Stimulated activated CD4-positive, alpha-beta T cell treated with anti-CD3 and anti-CD28 coated beads, TNF-alpha, amount 100 ng/mL, for 48 hours (primary cell): ENCODE measurements at places on chromosomes 2 and 18.

GRCh38 chr2:46299365-46300263 is 2.4 kb downstream of the EPAS1 start:
- no peak for DNase-seq

GRCh38 chr18:5167831-5168230 is 29.2 kb downstream of the AKAIN1 start:
- DNase-seq: no peak

DNA sequence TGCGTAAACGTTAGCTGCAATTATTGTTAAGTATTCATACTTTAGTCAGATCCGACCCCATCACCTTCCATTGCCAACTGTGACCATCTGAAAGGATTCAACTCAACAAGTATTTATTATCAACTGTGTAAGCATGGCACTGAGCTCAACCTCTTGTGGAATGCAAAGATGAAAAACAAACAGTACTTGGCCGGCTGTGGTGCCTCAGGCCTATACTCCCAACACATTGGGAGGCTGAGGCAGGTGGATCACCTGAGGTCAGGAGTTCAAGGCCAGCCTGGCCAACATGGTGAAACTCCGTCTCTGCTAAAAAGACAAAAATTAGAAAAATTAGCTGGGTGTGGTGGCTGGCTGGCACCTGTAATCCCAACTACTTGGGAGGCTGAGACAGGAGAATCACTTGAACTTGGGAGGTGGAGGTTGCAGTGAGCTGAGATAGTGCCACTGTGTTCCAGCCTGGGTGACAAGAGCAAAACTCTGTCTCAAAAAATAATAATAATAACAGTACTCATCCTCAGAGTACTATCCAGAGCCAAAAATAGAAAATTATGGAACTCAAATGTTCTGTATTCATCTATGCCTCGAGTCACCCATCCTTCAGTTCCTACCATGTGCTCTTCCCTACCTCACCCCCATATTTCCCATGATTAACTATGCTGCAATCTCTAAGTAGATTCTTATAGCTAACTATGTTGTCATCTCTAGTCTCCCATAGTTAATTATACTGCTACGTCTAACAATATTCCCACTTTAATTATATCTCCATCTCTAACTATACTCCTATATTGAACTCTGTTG is 8.6 kb upstream of the MREG start:
- DNase-seq: no peak

GRCh38 chr18:42545825-42546224 is 569.7 kb downstream of the RIT2 start:
- DNase-seq: no peak

GRCh38 chr2:47631792-47632398 is 151.1 kb upstream of the MSH6 start:
- no peak for DNase-seq

- no peak for DNase-seq
These were observed 5.3 kb downstream of the COX5B start for GRCh38 chr2:97651114-97651513.

DNA sequence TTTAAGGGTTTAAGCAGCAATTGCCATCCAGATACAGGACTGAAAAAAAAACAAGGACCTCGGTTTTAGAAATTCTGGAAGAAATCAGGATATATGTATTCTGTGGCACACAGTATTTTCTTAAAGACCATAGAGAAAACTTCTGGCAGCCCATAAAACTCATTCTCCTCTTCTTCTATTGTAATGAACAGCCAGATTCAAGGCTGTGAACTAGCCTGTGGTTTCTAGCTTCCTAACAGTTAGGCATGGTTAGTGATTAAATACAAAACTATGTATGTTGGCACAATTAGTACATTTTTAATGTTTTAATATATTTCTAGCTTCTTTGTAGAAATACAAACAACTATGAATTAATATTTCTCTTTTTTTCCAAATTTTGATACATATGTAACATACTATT is 555.7 kb downstream of the DSC3 start:
- no peak for DNase-seq

DNA sequence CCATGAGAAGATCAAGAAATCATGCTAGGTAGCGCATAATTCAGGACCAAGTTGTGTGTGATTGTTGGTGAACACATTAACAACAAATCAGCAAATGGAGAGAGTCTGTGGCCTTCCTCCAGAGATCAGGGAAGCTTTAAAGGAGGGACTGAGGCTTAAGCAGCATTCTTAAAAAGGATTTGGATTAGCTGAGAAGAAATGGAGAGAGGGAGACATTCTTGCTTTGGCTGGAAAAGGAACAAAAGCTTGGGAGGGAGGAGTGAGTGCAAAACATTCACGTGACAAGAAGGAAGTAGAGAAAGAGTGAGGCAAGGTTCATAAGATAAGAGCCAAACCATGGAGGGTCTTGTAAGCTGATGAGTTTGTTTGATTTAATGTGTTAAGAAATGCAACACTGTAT is 75.6 kb downstream of the SRD5A2 start:
- DNase-seq: no peak
